ENCODE measurements at places on chromosomes 3 and 15.

DNA sequence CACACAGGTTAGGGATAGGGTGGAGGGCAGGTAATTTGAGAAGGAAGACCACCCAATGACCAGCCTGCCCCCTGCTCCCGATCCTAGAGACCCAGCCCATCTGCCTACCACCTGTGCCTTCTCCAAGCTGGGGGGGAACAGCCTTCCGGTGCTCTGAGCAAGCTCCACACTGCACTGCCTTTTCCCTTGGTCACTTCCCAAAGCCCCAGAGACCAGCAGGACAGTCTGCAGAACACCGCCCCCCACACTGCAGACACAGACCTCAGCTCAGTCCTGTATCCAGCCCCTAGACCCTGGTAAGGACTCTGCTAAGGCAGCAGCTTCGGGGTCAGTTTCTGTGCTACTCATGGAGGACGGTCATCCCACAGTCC lies 156.9 kb downstream of the MEGF11 start:
- no peak for DNase-seq

GRCh38 chr3:186342197-186342596 lies 19.8 kb downstream of the DGKG start:
- DNase-seq: no peak

GRCh38 chr3:18372786-18373405 lies 52.2 kb downstream of the SATB1 start:
- DNase-seq: no peak

GRCh38 chr3:56406826-56407515 lies 61.3 kb downstream of the ERC2 start:
- DNase-seq: no peak

DNA sequence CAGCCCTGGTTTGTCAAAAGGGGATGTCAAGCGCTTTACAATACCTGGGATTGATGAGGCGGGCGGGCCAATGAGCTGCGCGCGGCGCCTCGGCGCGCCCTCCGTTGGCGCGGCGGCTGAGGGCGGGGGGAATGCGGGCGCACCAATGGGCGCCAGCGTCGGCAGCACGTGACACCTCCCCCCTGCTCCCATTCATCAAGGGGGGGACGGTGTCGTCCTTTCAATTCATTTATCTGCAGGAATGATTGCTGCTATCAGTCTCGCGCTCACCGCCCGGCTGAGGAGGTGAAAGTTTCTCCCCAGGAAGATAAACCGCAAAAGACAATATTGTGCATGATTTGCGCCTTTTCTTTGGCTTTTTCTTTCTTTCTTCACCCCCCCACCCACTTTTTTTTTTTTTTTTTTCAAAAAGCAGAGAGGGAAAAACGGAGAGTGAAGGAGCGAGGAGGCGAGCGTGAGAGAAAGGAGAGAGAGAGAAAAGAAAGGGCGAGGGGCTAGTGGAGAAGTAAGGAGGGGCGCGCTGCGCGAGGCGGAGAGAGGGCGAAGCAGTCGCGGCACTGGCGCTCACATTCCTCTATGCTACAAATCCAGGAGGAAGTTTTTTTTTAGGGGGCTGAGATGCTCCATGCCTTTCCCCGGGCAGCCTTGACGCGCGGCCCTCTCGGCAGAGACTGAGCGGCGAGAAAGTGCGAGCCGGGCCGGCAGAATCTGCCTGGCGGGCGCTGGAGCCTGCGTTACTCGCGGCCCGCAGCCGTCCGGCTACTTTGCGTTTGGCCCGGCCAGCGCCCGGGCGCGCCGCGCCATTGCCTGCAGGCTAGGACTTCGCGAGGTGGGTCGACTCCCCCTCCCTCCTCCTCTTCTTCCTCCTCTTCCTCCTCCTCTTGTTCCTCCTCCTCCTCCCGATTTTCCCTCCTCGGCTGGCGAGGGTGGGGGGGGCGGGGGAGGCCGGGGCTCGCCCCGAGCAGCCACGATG lies at the start of gene ZIC1:
TSS of gene ZIC1 (plus strand) at position 223 of the 973 bp plus-strand sequence. CDS start at position 971, 748 bp downstream.
- no peak for DNase-seq

DNA sequence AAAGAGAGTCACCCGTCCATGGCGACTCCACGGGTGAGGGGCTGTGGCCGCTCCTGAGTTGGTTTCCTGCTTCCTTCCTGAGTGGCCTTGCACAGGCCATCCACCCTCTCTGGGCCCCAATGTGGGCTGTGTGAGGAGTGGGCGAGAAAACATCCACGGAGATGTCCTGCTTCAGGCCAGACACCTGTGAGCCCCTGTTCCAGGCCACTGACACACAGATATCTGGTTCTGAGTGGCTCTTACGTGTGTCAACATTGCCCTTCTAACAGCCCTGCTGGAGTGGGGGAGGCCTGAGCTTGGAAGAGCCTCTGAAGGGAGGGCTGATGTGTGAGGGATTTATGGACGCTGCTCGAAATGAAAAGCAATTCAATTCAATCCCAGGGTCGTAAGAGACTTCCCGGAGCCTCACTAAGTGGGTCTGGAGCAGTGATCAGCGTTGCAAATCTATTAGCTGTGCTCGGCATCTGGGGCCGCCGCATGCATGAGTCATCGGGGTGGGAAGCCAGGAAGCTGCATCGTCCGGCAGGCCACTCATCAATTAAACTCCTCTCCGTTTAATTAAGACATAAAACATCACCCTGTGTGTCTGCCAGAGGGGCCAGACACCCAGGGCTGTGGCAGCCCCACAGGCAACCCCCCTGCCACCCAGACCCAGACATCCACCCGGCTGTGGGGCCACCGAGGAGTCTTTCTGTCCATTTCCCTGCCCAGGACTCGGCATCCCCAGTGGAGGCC lies 20.0 kb upstream of the PRR23E start:
- no peak for DNase-seq

- no peak for DNase-seq
These were observed 171.5 kb downstream of the RPLP1 start for GRCh38 chr15:69624155-69624520.

DNA sequence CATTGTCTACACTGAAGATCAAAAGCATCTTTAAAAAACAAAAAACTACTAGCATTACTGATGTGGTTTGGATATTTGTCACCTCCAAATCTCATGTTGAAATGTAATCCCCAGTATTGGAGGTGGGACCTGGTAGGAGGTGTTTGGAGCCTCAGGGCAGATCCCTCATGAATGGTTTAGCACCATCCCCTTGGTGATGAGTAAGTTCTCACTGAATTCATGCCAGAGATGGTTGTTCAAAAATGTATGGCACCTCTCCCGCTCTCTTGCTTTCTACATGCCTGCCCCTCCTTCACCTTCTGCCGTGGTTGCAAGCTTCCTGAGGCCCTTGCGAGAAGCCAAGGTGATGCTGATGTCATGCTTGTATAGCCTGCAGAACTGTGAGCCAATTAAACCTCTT lies 136.6 kb upstream of the FHIT start:
- DNase-seq: no peak

DNA sequence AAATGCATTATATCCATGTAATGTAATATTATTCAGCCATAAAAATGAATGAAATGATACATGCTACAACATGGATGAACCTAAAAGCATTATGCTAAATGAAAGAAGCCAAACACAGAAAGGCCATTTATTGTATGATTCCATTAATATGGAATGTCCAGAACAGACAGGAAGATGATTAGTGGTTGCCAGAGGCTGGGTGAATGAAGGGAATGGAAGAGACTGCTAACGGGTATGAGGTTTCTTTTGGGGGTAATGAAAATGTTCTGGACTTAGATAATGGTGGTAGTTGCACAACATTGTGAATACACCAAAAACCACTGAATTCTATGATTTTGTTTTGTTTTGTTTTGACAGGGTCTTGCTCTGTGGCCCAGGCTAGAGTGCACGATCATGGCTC lies 61.6 kb upstream of the MAP4 start:
- no peak for DNase-seq

DNA sequence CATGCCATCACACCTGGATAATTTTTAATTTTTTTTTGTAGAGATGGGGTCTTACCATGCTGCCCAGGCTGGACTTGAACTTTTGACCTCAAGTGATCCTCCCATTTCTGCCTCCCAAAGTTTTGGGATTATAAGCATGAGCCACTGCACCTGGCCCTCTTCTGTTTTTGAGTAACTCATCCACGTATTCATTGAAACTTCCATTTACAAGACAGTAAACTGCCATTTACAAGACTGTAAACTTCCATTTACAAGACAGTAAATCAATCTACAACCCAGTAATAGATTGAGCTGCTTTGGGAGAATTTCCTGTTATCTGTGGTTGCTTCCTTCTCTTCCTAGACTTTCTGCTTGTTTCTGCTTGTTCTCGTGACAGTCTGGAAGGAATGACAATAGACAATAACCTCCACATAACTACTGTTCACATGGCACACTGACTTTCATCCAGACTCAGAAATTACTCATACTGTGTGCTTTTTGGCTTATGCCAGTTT lies 114.7 kb upstream of the CCNL1 start:
- DNase-seq: no peak

GRCh38 chr15:57797568-57798267 lies 91.2 kb downstream of the POLR2M start:
- DNase-seq: no peak

- no peak for DNase-seq
These were observed 97.1 kb downstream of the STRIT1 start for GRCh38 chr3:155196131-155197021.

GRCh38 chr3:194244167-194244566 lies 107.0 kb downstream of the CPN2 start:
- DNase-seq: no peak

- no peak for DNase-seq
These were observed 2.9 kb upstream of the CCR5 start for GRCh38 chr3:46367811-46368210.

- DNase-seq: no peak
These were observed 334.2 kb upstream of the MDFIC2 start for GRCh38 chr3:70646635-70647034.

GRCh38 chr3:40166997-40167396 lies 142.5 kb upstream of the EIF1B start:
- no peak for DNase-seq

- DNase-seq: no peak
These were observed 7.1 kb upstream of the EMC4 start for GRCh38 chr15:34217587-34218225.

- DNase-seq: peak; percentile 9
These were observed 230.6 kb upstream of the PEX5L start for GRCh38 chr3:180267202-180267843.

DNA sequence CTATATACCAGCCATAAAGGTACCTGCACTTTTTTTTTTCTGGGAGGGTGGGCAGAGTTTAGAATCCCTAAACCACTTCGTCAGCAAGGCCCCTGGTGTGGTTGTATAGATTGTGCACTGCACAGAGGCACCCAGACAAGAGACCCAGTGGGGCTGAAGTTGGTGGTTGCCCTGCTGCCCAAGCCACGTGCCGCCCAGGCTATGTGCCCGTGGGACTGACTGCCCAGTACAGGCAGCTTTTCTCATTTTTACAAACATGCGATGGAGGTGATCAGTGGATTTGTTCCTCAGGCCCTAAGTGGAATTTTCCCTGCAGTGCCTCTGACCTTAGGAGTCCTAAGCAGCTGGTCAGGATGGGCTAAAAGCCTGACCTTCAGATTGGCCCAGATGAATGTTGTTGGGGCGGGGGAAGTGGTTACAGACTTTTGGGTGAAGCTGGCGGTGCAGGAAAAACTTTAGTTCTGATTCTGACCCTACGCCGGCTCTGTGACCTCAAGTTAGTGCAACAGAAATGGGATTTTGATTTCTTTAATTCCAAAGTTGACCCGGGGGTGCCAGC lies 34.9 kb upstream of the LIMD1 start:
- no peak for DNase-seq

DNA sequence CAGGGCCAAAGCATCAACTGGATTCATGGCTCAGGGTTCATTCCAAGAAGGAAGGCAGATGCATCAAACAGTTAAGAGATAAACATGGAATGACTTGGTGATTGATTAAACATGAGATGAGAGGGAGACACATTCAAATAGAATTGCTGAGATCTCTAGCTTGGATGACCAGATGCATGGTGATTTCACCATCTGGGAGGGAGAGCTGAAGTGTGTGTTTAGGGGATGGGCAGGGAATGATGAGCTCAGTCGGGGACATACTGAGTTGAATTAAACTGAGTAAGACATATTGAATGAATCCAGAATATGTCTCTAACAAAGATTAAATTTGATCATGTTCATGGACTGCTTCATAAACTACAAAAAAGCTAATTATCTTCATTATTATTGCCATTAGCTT lies 35.5 kb downstream of the CADPS start:
- no peak for DNase-seq

DNA sequence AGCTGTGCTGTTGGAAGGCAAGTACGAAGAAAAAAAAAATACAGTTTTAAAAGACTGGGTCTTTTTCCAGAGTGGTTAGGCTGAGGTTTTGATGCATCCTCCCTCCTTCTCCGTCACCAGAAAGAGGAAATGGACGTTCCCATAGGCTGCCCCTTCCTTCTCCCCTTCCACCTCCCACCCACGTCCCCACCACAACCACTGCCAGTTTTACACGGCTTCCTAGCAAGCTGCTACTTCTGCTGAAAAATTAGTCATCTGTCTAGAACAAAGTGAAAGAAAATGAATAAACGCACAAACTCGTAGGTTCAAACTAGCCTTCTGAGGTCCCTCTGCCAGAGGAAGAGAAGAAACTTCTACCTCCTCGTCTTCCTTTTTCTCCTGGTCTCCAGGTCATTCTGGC lies 71.6 kb upstream of the RPL35A start:
- no peak for DNase-seq

GRCh38 chr3:134374105-134374790 lies at the start of gene AMOTL2:
Gene AMOTL2 (minus strand): TSS chr3:134374447. CDS start chr3:134371433, 3,014 bp downstream.
- DNase-seq: no peak

DNA sequence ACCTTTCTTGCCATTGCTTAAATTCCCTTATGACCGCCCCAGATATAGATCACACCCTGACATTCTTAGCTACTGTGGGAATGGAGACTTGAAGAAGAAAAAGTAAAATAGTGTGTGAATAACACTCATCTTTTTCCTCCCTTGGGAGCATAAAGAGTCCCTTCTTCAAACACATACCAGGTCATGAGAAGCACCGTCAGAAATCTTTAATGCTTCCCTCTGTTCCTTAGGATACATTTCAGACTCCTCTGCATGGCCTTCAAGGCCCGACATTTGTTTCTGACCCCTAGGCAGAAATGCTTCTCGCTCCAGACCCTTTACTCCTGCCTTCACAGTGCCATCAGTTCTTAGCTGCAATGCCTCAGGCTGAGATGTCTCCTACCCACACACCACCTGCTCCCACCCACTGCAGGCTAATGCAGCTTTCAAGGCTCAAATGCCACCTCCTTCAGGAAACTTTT lies 143.8 kb upstream of the IL12A start:
- DNase-seq: no peak

DNA sequence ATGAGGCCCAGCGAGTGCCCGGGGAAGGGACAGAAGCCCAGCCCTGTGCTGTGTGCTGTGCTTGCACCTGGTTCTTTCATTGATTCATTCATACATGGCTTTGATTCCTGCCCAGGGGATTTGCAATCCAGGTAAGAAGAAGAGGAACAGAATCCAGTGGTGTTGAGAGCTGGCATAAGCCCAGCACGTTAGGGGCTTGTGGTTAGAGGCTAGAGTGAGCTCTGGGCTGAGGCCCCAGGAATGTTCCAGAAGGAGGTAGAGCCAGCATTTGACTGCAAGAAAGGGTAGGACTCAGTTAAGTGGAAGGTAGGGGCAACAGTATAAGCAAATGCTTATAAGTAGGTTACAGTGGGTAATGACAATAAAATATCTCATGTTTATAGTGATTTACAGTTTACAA lies 2.3 kb downstream of the VWA5B2 start:
- no peak for DNase-seq

GRCh38 chr3:144052275-144052674 lies 80.7 kb downstream of the DIPK2A start:
- no peak for DNase-seq
